COR-L47 (cell line): ENCODE measurements at places on chromosomes 12 and 14.

GRCh38 chr12:6277982-6278438 is 32.5 kb upstream of the PLEKHG6 start:
- DNase-seq = no peak

DNA sequence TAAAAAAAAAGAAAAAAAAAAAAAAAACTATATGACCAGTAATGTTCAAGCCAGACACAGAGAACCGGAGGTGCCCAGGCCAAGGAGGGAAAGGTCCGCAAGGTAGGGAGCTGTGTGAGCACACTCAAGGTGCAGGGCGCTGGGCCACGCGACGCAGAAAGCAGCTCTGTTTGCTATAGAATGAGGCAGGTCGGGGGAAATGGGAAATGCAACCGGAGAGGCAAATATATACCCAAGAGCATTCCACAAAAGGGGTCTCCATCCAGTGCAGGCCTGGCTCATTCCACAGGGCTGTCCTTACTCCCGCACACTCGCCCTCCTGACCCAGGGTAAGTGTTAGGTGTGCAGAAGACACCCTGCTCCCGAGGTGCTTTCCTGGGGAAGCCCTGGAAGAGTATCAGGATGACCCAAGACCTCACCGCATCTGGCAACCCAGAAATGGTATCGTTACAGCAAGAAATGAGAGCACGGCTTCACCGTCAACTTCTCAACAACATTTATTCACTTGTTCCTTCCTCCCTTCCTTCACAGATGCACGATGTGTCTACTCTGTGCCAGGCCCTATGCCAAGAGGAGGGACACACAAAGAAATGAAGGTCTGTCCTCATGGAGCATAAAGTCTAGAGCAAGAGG is 86.4 kb downstream of the BCL11B start:
- no peak for DNase-seq

DNA sequence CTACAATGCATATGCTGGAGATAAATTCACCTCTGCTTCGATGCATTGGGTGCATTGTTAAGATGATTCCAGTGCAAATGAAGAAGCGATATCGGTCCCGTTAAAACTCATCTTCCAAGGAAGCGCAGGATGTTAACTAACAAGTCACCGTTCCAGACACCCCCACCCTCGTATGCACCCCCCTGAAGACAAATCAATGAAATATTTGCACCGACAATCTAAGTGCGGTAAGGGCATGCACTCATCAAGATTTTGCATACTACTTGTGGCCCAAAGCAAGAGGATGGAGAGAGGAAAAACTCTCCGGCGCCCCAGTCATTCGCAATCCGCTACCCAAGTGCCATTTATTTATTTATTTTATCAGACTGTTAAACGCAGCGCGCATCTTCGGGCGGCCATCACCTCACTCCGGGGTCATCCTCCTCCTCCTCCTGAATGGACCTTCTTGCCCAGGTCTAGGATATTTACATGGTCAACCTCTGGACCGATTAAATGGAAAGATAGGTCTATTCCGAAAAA is 1.2 kb downstream of the NOVA1 start:
- DNase-seq = no peak

DNA sequence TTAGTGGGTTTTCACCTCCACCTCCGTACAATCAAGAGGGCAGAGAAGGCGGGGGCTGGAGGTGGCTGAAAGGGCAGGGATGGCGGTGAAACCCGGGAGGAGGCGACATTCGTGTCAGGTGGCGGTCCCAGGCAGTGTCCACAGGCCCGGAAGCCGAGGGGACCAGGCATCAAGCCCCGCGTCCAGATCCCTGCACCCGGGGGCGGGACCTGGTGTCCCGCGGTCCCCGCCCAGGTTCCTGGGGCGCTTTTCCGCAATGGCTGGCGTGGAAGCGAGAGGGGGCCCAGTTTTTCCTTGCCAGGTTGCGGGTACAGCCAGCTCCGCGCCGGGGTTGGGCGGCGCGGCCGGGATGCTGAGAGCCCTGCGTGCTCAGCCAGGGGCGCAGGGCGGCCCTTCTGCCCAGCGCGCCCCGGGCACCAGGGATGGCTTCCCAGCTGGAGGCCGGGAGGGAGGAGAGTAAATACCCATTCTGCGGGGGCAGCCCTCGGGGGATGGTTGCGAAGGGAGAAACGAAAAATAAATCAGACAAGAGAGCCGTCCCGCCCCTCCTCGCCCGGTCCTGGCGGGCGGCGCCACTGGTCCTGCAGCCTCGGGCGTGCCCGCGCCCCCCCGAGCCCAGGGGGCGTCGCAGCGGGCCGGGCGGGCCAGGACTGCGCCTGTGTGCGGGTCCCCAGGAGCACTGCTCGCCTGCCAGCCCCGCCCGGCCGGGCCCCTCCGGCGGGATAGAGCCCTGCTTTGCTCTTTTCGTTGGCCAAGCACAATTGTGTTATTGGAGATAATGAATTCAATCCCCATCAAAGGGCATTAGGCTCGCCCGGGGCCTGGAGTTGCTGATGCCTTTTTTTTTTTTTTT is 11.5 kb downstream of the FOXA1 start:
- DNase-seq = peak; percentile 81

DNA sequence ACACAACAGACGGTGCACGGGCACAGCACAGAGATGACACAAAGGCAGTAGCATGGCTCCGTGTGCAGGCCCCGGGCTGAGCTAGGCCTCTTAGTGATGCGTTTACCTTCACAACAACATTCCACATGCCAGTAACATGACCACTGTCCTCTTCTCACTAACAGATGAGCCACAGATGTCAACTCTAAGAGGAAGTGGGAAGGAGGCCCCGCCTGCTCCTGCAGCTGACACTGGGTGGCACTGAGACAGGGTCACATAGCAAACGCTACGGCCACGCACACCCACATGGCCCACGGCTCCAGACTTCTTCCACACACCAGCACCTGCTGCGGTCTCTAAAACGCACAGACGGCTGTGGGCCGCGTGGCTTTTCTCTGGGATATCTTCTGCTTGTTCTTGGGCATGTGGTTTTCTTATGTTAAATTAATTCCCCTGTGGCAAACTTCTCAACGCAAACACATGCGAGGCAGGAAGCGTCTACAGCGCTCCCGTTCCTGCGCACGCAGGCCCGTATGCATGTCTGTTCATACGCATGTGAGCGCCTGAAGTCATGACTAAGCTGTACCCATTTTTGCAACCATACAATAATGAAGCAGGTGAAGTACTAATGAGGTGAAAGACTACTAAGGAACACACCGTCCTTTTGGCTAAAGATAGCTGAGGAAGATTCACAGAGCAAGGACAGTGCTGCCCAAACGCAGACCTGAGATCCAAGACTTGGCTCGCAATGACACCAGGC is 26.8 kb downstream of the AMN start:
- DNase-seq = no peak

DNA sequence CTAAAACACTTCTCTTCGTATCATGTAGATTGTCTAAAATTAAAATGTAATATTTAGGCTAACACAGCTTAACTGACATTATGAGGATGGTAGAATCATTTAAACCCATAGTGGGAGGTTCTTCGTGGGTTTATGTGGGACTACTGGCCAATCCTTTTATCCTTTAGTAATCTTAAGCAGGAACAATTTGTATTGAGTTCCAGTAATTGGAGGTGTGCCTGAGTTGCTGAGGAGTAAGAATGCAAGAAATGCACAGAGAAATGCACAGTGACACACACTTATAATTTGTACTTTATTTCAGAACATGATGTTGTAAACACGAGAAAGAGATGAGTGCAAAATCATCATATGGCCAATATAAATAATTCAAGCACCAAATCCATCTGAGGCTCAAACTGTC is 22.3 kb downstream of the OTOGL start:
- no peak for DNase-seq

- DNase-seq = no peak
Observed at GRCh38 chr14:50379563-50379962, 17.1 kb downstream of the CDKL1 start.

DNA sequence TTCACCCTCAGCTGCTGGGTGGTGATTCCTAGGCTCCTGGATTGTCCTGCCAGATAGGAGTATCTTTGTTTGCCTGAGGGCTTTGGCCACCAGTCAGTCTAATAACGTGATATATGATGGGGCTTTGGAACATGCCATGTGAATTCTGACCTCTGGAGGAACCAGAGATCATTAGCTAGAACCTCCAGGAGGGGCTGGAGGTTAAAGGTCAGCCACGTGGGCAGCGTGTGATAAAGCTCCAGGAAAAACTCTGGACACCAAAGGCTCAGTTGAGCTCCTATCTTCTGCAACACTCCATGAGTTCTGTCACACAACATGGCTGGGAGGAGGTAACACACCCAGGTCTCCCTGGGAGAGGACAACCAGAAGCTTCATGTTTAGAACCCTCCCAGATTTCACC is 251.1 kb downstream of the DAD1 start:
- DNase-seq = no peak

- peak; percentile 35 for DNase-seq
Observed at GRCh38 chr14:88351966-88352691, 29.1 kb upstream of the KCNK10 start.

DNA sequence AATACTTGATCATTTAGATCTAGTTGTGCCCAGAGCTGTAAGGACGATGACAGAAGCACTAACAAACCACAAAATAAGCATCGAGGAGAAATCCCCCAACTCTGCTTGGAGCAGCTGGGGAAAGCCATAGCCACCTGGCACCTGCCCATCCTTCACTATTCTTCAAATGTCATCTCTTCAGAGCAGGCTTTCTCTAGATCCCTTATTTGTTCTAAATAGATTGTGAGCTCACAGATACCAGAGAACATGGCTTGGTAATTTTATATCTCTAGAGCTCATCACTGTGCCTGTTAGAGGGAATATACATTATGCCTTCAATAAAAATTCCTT is 50.9 kb downstream of the GRIP1 start:
- DNase-seq = no peak

DNA sequence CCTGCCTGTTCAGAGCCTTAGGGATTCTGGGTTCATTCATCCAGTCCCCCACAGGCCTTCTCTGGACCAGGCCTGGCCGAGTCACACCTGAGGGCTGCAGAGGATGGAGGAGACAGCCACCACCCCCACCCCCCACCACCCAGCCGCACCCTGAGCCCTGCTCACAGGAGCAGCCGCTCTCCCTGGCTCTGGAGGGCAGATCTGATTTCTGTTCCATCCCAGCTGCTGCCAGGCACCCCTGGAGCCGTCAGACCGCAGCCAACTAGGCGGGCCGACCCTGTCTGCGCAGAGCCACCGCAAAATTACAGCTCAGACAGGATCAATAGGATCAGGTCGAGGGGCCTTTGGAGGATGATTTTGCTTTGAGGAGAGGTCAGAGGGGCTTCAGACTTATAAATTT is 154.6 kb upstream of the MYL2 start:
- no peak for DNase-seq

- no peak for DNase-seq
Observed at GRCh38 chr12:114954511-114955055, 270.6 kb upstream of the TBX3 start.

GRCh38 chr12:10661338-10661737 is 12.5 kb downstream of the STYK1 start:
- no peak for DNase-seq

DNA sequence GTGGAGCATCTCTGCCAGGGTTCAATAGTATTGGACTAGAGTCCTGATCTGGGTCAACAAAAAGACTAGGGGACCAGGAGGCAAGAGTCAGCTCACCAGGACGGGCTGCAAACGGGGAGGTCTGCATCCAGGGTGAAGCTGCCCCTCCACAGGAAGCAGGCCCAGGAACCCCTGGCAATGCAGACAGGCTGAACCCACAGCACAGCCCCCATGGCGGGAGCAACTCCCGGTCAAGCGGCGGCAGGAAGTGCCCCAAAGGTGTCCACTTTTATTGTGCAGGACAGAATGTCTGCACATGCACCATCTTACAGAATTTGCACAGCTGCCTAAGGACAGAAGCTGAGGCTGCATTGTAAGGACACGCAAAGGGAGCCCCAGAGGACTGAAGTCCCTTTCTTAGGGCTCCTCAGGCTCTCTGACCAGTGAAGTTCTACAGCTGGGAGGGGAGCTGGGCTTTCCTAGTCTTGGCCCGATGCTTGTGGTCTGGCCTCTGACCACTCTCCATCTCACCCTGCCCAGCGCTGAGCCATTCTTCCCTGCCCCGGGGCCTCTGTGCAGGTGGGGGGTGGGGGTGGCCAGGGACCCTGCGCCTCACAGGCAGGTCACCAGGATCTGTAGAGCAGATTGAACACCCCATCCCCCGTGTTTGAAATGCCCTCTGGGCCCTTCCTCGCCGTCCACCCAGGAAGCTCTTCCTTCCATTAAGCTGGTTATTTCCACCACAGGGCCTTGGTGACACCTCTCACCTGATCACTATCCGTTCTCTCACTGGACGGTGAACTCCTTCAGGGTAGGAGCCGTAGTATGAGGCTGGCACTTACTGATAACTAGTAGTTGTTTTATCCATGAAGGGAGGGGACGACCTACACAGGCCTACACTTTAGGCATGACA is 75.9 kb downstream of the NINJ2 start:
- DNase-seq = no peak

DNA sequence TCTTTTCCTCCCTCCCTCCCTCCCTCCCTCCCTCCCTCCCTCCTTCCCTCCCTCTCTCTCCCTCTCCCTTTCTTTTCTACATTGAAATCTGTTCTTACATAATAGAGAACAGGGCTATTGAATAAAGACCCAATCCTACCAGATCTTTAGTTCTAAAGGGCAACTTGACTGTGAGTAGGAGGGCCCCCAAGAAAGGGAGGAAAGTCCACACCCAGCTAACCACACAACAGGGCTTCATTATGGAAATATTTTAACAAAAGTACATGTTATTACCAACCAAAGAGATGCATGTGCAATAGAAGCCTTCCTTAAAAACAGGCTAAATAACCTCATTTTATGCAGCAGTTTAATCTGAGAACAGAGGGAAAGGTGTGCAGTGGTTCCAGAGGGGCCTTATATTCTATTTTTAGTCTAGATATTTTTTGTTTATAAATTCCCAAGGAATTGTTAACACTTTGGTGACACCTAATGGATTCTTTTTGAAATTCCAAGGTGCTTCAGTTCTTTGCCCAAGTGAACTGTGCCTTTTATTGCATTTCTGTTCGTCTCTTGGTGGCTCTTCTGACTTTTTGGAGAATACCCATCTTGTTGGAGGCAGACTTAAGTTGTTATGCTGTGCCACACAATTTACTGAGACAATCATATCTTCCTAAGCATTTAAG is 63.0 kb downstream of the GNS start:
- DNase-seq = peak; percentile 37

GRCh38 chr14:92670643-92671366 is 77.6 kb downstream of the LGMN start:
- DNase-seq = no peak

- DNase-seq = no peak
Observed at GRCh38 chr14:103496776-103497175, 25.9 kb downstream of the CKB start.

GRCh38 chr12:818733-819132 is 66.4 kb downstream of the WNK1 start:
- DNase-seq = no peak

- DNase-seq = no peak
Observed at GRCh38 chr12:25482625-25483024, 70.5 kb downstream of the LMNTD1 start.

- DNase-seq = peak; percentile 81
Observed at GRCh38 chr14:99548255-99548654, 55.8 kb downstream of the CCDC85C start.
